Suprapubic skin (tissue), 4 donors: ENCODE measurements at places on chromosomes 5 and 9. TPM values are rescaled to one million over a fixed set of nuclear protein-coding genes. Genes with fewer than 3 reads are reported as not detected.

RALGPS1 gene
- total RNA-seq = 86.7 TPM

CCL28 gene
- 11.7 TPM for total RNA-seq

C5orf63 gene
- total RNA-seq = 2.2 TPM

DNA sequence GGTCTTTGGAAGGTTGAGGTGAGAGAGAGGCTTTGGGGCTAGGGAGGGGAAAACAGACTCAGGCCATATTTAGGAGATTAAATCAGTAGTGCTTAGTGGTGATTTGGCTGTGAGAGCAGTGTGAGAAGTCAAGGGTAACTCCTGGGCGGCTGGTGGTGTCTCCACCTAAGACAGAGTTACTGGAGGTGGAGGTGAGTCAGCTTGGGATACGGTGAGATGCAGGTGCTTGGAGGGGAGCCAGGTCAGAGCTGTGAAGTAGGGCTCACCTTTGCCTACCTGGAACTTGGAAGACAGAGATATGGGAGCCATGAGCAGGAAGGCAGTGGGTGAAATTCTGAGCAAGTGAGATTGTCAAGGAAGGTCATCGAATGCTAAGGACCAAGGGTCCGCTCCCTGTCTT, 24.5 kb downstream of the RGS3 start:
- H3K4me3 ChIP-seq = no peak overlapping the region
- peak; percentile 37 for DNase-seq
- H3K4me1 ChIP-seq = peaks cover 14% of the 10 kb centered on the region
- H3K27ac ChIP-seq = peak overlapping the region; percentile 48
- H3K27me3 ChIP-seq = no peaks in the 10 kb centered on the region

FBN2 gene
- 0.24 TPM for total RNA-seq

GRCh38 chr5:56406221-56406620, 173.1 kb upstream of the ANKRD55 start:
- H3K4me1 ChIP-seq = peaks cover 18% of the 10 kb centered on the region
- no peak for DNase-seq
- no peak overlapping the region for H3K27ac ChIP-seq
- no peaks in the 10 kb centered on the region for H3K36me3 ChIP-seq

- no peak overlapping the region for H3K4me3 ChIP-seq
Measured at GRCh38 chr9:116656977-116657376, 30.1 kb upstream of the TRIM32 start.

GRCh38 chr5:177124486-177124991, 9.0 kb upstream of the NSD1 start:
- no peak for DNase-seq
- no peaks in the 10 kb centered on the region for H3K4me1 ChIP-seq
- no peaks in the 10 kb centered on the region for H3K27me3 ChIP-seq
- H3K27ac ChIP-seq = no peak overlapping the region
- H3K36me3 ChIP-seq = no peaks in the 10 kb centered on the region

DNA sequence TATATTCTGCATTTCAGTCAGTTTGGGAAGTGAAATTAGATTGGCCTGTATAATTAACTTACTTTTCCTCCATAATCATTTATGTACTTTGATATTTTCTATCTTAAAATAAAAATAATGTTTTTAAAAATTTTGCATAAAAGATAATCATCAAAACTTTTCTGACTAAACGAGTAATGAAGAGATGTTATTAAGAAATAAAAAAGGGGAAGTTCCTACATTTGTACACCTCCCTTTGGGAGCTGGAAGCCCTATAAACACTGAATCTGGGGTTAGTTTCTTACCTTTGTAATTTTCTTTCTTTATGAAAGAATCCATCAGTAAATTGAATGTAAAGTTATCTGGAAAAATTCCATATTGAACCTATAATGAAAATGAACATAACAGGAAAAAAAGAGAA, 86.2 kb downstream of the MRPS27 start:
- no peak overlapping the region for H3K4me3 ChIP-seq
- DNase-seq = no peak
- no peaks in the 10 kb centered on the region for H3K27me3 ChIP-seq
- no peak overlapping the region for H3K27ac ChIP-seq
- H3K4me1 ChIP-seq = peaks cover 32% of the 10 kb centered on the region
- peaks cover 17% of the 10 kb centered on the region for H3K36me3 ChIP-seq

- no peak for DNase-seq
- H3K27me3 ChIP-seq = no peaks in the 10 kb centered on the region
- H3K27ac ChIP-seq = no peak overlapping the region
- H3K36me3 ChIP-seq = peaks cover 8% of the 10 kb centered on the region
- no peak overlapping the region for H3K4me3 ChIP-seq
Measured at GRCh38 chr9:7139886-7140285, 382.1 kb downstream of the KDM4C start.

NR5A1 gene
- not detected for total RNA-seq

DNA sequence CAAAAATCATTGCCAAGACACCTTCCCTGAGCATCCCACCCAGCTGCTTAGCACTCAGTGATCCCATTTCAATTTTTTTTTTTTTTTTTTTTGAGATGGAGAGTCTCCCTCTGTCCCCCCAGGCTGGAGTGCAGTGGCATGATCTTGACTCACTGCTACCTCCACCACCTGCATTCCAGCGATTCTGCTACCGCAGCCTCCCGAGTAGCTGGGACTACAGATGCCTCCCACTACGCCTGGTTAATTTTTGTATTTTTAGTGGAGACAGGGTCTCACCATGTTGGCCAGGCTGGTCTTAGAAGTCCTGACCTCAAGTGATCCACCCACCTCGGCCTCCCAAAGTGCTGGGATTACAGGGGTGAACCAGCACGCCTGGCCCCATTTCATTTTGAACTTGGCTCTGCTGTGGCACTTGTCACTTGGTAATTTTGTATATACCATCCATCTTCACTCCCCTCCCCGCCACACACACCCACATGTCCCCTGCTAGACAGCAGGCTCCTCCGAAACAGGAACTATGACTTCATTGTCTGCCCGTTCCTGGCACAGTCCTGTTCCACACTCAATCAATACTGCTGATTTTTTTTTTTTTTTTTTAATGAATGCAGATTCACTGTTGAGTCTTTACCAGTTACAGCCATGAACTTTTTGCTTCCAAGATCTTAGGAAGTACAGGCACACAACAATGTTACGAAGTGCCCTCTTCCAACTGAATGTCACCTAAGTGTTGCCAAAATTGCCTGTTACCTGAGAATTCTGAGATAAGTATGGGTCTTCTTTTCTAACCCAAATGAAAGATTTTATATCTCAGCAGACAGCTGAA, 17.3 kb upstream of the ZBTB34 start:
- no peaks in the 10 kb centered on the region for H3K27me3 ChIP-seq
- no peak for DNase-seq
- peaks cover 27% of the 10 kb centered on the region for H3K4me1 ChIP-seq
- no peak overlapping the region for H3K4me3 ChIP-seq

PIP5K1B gene
- 4.8 TPM for total RNA-seq

DNA sequence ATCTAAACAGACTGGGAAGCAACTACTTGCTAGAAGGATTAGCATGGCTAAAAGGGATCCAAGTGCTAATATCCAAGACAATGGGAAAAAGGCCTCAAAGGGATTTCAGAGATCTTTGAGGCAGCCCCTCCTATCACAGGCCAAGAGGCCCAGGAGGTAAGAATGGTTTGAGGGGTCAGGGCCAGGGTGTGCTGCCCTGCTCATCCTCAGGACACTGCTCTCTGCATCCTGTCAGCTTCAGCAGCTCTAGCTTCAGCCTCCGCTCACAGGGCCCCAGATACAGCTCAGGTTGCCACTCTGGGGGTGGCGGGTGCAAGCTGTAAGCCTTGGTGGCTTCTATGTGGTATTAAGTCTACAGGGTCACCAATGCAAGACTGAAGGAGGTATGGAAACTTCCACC, 278.7 kb downstream of the PARP8 start:
- no peak for DNase-seq
- H3K4me3 ChIP-seq = no peak overlapping the region
- no peaks in the 10 kb centered on the region for H3K4me1 ChIP-seq
- no peak overlapping the region for H3K27ac ChIP-seq
- no peaks in the 10 kb centered on the region for H3K36me3 ChIP-seq

ABCA2 gene
- total RNA-seq = 10.4 TPM

GRCh38 chr9:71524516-71524915, 243.8 kb downstream of the CEMIP2 start:
- no peak overlapping the region for H3K4me3 ChIP-seq
- no peak for DNase-seq
- H3K36me3 ChIP-seq = no peaks in the 10 kb centered on the region
- H3K27ac ChIP-seq = no peak overlapping the region
- no peaks in the 10 kb centered on the region for H3K4me1 ChIP-seq

DNA sequence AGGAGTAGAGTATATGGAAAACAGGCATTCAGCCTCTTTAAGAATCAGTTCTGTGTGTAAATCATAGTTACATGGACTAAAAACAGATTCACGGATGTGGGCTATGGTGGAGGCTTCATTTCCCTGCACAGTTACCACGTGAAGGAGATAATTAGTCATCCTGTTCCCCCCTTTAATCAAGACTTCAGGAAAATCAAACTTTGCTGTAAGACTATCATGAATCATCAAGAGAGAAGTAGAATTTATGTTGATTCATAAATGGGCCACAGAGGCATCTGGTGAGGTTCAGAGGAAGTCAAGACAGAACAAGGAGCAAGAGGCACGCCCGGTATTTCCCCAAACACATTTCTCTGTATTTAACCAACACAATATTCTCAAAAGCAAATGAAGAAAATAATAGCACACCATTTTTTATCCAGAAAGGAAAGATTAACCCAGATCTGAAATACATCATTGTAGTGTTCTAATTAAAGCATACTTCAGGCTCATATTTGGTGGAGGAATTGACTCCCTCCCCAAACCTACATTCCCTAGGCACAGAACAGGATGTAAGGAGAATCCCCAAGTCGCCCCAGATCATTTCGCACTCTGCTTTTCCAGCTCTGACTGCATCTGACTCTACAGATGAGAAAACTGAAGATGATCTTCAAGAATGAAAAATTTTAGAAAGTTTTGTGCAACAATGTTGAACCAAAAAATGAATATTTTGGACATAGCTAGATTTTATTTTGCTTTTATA, 175.8 kb upstream of the GAS1 start:
- H3K4me3 ChIP-seq = no peak overlapping the region
- peaks cover 20% of the 10 kb centered on the region for H3K4me1 ChIP-seq
- H3K27me3 ChIP-seq = no peaks in the 10 kb centered on the region
- H3K27ac ChIP-seq = no peak overlapping the region
- H3K36me3 ChIP-seq = no peaks in the 10 kb centered on the region
- no peak for DNase-seq

- H3K27me3 ChIP-seq = no peaks in the 10 kb centered on the region
- no peaks in the 10 kb centered on the region for H3K36me3 ChIP-seq
- H3K4me3 ChIP-seq = no peak overlapping the region
- no peak for DNase-seq
- no peaks in the 10 kb centered on the region for H3K4me1 ChIP-seq
- H3K27ac ChIP-seq = no peak overlapping the region
Measured at GRCh38 chr9:26779062-26779461, 113.5 kb downstream of the CAAP1 start.

CARTPT gene
- not detected for total RNA-seq

- peaks cover 77% of the 10 kb centered on the region for H3K4me1 ChIP-seq
- peak overlapping the region; percentile 99 for H3K27ac ChIP-seq
- peak overlapping the region; percentile 93 for H3K4me3 ChIP-seq
- H3K27me3 ChIP-seq = no peaks in the 10 kb centered on the region
- H3K36me3 ChIP-seq = no peaks in the 10 kb centered on the region
- peak; percentile 89 for DNase-seq
Measured at GRCh38 chr9:97984188-97985057, 1.3 kb downstream of the ANP32B start.

PCDHGA4 gene
- 2.9 TPM for total RNA-seq

DAPK1 gene
- 5.4 TPM for total RNA-seq

GRM6 gene
- not detected for total RNA-seq

GRCh38 chr5:159406571-159406970, 76.3 kb upstream of the IL12B start:
- no peak overlapping the region for H3K27ac ChIP-seq
- DNase-seq = no peak
- no peaks in the 10 kb centered on the region for H3K36me3 ChIP-seq
